NCI-H187 (cell line): ENCODE measurements at places on chromosomes 3 and 15.

DNA sequence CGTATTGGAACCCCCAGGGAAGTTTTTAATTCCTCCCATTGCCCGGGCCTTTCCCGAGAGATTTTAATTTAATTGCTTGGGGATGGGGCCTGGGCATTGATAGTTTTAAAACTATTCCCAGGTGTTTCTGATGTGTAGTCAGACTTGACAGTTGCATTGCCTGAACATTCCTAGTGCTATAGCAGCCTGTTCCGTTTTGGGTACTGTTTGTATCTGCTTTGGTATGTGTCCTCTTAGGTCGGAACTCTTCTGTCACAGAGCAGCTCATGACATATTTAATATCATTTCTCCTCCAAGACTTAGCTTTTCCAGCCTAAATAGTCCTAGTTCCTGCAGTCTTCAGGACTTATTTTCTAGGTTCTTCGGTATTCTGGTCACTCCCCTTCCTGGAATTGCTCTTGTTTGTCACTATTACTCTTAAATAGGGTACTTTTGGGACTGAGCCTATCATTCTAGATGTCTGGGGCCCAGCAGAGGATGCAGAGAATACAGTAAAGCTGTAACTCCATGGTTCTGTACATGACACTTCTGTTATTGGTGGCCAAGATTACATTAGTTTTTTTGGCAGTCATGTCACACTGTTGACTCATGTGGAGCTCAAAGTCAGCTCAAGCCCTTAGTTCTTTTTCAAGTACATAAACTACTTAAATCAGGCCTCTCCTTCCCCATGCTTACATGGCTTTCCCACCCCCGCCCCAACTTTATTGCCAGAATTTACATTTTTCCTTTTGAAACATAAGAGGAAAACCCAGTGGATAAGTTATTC is 81.5 kb downstream of the BBX start:
- DNase-seq, result no peak

GRCh38 chr3:127291611-127292010 is 3.8 kb upstream of the PRR20G start:
- no peak for DNase-seq

- DNase-seq, result no peak
These were observed 408.1 kb upstream of the ZNF385D start for GRCh38 chr3:22159004-22159695.

- no peak for DNase-seq
These were observed 292.0 kb upstream of the SLCO3A1 start for GRCh38 chr15:91561371-91562100.

GRCh38 chr3:78726545-78726944 is 1041.3 kb downstream of the ROBO1 start:
- no peak for DNase-seq

GRCh38 chr15:60582370-60583036 is 103.6 kb upstream of the ICE2 start:
- DNase-seq, result no peak

DNA sequence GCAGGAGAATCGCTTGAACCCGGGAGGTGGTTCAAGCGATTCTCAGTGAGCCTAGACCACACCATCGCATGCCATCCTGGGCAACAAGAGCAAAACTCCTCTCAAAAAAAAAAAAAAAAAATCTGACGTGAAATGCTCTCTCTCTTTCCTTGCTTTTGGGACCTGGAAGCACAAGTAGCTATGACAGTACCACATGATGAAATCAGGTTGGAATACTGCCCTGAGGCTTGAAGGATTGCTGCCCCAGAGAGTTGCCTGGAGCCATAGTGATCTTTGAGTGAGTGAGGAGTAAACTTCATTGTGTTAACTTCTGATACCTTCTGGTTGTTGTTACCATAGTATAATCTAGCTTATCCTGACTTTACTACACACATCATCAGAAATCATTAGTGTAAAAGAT is 23.3 kb downstream of the AKAP13 start:
- DNase-seq, result no peak

- no peak for DNase-seq
These were observed 255.6 kb upstream of the SATB1 start for GRCh38 chr3:18680758-18681157.

GRCh38 chr3:15326037-15326436 is 6.3 kb downstream of the SH3BP5 start:
- DNase-seq, result no peak

DNA sequence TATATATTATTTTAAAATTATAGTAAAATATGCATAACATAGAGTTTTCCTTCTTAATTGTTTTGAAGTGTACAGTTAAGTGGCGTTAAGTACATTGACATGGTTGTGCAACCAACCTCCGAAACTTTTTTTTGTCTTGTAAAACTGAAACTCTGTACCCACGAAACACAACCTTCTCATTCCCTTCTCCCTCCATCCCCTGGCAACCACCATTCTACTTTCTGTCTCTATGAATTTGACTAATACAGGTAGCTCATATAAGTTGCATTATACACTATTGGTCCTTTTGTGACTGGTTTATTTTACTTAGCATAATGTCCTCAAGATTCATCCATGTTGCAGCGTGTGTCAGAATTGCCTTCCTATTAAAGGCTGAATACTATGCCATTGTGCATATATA is 179.4 kb downstream of the SATB1 start:
- DNase-seq, result no peak

- no peak for DNase-seq
These were observed 65.9 kb upstream of the NTRK3 start for GRCh38 chr15:88322461-88322860.

- no peak for DNase-seq
These were observed 160.1 kb downstream of the NEK10 start for GRCh38 chr3:27208961-27209616.

DNA sequence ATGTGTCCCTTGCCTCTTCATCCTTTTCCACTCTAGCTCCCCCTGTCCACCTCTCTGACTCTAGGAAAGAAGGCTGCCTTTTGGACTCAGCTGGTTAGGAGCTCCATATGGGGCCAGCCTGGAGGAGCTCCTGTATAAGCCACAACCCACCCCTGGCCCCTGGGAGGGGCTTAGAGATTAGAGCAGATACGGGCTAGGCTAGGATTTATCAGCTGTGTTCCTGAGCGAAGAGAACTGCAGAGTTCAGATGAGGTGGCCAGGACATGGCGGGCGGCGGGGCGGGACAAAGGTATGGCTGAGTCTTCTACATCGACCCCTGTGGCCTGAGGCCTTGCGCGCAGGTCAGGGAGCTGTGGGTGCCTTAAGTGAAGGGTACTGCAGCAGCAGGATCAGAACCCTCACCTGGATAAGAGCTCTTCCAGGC is 7.9 kb downstream of the NBEAL2 start:
- no peak for DNase-seq

DNA sequence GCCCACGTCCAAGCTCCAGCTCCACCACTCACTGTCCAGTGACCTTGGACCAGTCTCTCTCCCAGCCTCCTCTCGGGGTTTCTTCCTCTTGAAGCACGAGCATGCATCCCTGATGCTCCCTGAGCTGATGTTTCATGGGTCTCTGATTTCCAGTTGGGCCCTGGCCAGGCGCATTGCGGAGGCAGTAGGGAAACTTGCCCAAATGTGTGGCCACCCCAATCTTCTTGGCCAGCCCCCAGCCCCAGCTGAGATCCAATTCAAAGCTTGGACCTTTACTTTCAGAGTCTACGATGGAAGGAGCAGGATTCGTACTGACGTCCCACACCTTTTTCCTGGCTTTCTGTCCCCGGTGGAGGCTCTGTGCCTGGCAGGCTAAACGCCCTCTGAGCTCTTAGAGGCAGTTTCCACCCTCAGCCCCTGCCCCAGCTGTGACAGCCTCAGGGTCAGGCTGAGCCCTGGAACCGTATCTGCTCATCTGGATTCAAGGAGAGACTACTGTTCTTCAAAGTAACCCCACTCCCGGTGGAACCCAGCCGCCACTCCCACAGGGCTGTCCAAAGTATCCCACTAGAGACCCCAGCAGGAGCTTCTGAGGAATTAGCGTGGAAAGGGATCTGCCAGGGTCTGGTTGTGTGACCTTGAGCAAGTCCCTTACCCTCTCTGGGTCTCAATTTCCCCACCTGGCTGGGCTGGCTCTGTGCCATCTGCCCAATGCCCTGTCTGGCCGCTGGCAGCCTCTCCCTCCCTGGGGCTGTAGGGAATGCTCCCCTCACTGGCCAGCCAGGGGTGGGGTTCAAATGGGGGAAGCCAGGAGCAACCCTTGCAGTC is 37.4 kb downstream of the CPN2 start:
- DNase-seq, result no peak

DNA sequence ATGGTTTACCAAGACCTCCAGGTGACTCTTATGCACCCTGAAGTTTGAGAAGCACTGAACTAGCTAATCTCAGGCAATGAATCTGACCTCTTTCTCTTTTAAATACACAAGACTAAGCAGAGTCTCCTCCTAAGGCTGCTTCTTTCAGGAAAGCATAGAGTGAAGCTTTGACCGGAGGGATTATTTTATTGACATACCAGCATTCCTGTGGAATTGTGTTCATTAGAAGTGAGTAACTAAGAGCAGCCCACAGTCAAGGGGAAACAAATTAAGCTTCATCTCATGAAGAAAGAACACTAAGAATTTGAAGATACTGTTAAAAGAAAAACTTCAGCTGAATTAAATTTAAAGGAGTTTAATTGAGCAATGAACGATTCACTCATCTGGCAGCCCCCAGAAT is 963.5 kb downstream of the NTRK3 start:
- DNase-seq, result no peak

- DNase-seq, result no peak
These were observed 145.5 kb upstream of the TPM1 start for GRCh38 chr15:62896969-62897486.

- DNase-seq, result no peak
These were observed 45.4 kb downstream of the TMEM45A start for GRCh38 chr3:100537646-100538338.

DNA sequence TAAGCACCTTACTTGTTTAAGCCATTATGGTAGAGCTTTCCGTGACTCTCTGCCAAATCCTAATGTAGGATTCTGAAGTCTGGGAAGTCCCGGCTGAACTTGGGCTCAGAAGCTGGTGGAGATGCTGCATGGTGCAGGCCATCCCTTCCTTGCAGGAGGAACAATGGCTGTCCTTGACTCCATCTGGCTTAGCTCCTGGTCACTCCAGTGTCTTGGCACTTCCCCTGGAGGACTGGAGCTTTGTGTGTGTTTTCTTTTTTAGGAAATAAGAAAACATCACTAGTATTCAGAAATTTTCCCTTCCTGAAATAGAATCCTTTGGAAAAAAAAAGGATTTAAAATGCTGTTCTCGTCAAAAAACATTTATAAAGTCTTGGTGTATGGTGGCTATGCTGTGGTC is 209.3 kb upstream of the ROPN1 start:
- DNase-seq, result no peak

- no peak for DNase-seq
These were observed 1225.1 kb downstream of the OTOL1 start for GRCh38 chr3:162721736-162722135.

DNA sequence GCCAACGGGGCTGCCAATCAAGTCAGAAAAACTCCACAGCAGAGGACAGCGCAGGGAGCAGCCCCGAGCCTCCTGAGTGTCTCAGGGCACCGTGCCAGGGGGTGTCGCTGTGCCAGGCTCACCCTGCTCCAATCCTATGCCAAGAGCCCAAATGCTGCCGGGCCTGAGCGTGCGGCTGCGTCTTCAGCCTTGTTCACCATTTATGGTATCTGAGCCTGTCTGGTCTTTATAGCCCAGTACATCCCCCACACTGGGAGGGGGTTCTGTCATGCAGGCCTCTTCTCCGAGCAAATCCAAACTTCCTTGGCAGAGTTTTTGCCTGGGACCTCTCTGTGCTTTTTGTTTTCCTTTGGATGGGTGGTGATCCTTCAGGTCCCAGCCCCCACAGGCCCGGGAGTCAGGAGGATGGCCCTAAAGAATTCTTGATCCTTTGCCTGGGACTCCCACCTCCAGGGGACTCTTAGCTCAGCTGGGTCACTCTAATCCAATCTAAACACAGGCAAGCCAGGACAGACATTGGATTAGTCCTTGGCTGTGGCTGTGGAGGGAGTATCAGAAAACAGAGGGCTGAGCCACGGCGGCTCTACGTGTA is 135.1 kb upstream of the HACD2 start:
- DNase-seq, result no peak

- no peak for DNase-seq
These were observed 4.3 kb downstream of the DNASE1L3 start for GRCh38 chr3:58206406-58207011.
